ENCODE measurements at places on chromosomes 3 and 15. TPM values are rescaled to one million over a fixed set of nuclear protein-coding genes. Genes with fewer than 3 reads are reported as not detected.
A peak's percentile ranks its signal among the peaks of the same experiment; 100 is the strongest.

DNA sequence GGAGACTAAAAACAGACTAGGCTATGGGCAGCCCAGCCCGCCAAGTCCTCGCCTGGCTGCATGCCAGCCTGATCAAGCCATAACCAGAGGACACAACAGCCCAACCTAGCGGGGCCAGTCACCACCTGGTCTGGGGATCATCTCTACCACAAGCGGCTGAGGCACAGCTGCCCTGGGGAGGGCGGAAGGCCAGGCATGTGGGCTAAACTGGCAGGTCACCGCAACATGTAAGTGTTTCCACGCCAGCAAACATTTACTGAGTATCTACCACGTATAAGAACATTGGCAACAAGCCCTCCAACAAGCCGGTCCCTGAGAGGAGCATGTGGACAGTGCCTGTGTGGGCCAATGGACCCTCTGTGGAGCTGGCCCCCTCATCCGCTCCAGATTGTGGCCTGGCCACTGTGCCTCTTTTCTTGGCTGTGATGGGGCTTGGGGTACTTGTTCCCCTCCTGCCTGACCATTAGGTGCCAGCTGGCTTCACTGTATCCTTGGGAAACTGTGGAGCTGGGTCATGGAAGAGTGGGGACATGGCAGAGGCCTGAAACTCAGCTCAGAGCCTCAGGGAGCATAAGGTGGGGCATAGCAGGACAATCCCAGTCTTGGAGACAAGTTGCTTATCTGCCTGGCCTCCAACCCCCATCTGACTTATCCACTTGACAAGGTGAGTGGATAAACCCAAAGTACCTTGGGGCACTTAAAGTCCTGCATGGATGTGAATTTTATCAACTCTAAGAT is 9.0 kb downstream of the UBXN7 start:
- DNase-seq = no peak
- H3K36me3 ChIP-seq = peaks cover 9% of the 10 kb centered on the region
- H3K27me3 ChIP-seq = no peaks in the 10 kb centered on the region

- DNase-seq = no peak
- no peak overlapping the region for H3K27ac ChIP-seq
- no peaks in the 10 kb centered on the region for H3K4me1 ChIP-seq
- no peaks in the 10 kb centered on the region for H3K36me3 ChIP-seq
These were observed 64.0 kb upstream of the PRR20G start for GRCh38 chr3:127351775-127352350.

- no peaks in the 10 kb centered on the region for H3K4me1 ChIP-seq
- DNase-seq = no peak
- H3K27me3 ChIP-seq = no peaks in the 10 kb centered on the region
- H3K27ac ChIP-seq = no peak overlapping the region
- peaks cover 78% of the 10 kb centered on the region for H3K36me3 ChIP-seq
These were observed 21.4 kb upstream of the ZBTB47 start for GRCh38 chr3:42632146-42632545.

Gene SST
- total RNA-seq = not detected

Gene FBXL2
- total RNA-seq = 4.1 TPM

Gene KNL1
- total RNA-seq = 2.5 TPM

DNA sequence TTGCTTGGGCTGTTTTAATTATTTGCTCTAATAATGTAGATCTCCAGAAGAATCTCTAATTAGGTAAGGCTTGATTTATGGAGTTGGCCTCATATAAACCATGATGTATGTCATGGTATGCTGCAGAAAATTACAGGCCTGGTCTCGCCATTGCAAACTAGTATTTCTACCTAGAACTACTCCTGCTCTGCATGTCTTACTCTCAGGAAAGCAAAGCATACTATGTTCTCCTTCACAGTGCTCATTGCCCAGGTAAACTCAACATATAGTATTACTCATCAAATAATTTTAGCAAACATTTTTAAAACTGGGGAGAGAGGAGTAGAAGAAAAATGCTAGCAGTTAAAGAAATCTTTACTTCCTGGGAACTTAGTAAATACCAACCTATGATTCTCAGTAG is 90.7 kb downstream of the FILIP1L start:
- peaks cover 44% of the 10 kb centered on the region for H3K4me1 ChIP-seq
- peak overlapping the region; percentile 84 for H3K27ac ChIP-seq
- H3K4me3 ChIP-seq = no peak overlapping the region
- H3K27me3 ChIP-seq = no peaks in the 10 kb centered on the region
- no peak for DNase-seq
- no peaks in the 10 kb centered on the region for H3K36me3 ChIP-seq

- no peaks in the 10 kb centered on the region for H3K36me3 ChIP-seq
- no peak overlapping the region for H3K4me3 ChIP-seq
- DNase-seq = no peak
- H3K4me1 ChIP-seq = peaks cover 8% of the 10 kb centered on the region
- no peaks in the 10 kb centered on the region for H3K27me3 ChIP-seq
These were observed 159.8 kb downstream of the B3GALNT1 start for GRCh38 chr3:160945336-160945735.

DNA sequence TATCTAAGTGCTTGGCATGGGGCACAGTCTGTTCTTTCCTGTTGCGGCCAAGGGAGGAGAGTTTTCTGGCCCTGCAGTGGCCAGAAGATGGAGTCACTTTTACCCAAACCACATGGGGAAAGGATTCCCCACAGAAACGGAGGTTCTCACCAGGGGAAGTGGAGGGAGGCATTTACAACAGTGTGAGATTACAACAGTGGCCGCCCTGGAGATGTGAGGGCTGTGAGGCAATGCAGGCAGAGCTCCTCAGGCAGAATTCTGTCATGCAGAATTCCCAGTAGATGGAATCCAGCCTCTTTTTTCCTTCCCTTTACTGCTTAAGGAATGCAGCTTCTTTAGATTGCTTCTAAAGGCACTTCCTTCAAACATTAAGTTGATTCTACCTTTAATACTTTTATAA is 83.1 kb downstream of the CACNA1D start:
- no peaks in the 10 kb centered on the region for H3K4me1 ChIP-seq
- no peaks in the 10 kb centered on the region for H3K27me3 ChIP-seq
- DNase-seq = no peak
- no peak overlapping the region for H3K4me3 ChIP-seq
- no peaks in the 10 kb centered on the region for H3K36me3 ChIP-seq
- H3K27ac ChIP-seq = no peak overlapping the region

DNA sequence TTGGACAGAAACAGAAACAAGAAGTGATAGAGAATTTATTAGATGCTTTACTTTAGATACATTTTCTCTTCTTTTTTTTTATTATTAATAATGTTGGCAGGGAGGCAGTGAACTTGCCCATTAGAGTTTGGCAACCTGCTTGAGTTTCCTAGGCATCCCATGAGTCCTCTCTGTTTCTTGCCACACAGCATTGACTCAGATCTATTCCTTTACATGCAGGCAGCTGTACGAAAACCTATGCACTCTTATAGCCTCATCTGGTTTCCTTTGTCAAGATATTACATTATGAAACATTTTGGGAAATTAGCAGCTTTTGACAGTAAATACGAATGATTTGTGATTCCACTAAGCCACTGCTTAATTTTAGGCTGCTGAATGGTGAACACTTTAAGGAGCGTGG is 23.3 kb downstream of the IL1RAP start:
- DNase-seq = no peak
- peaks cover 31% of the 10 kb centered on the region for H3K4me1 ChIP-seq
- no peaks in the 10 kb centered on the region for H3K36me3 ChIP-seq
- H3K4me3 ChIP-seq = no peak overlapping the region
- H3K27ac ChIP-seq = no peak overlapping the region
- no peaks in the 10 kb centered on the region for H3K27me3 ChIP-seq

Gene GALNT15
- total RNA-seq = 15.5 TPM

Gene SLC22A14
- not detected for total RNA-seq

- peaks cover 11% of the 10 kb centered on the region for H3K27me3 ChIP-seq
- H3K4me1 ChIP-seq = no peaks in the 10 kb centered on the region
- no peak for DNase-seq
These were observed 120.7 kb upstream of the LINGO1 start for GRCh38 chr15:77753281-77753873.

DNA sequence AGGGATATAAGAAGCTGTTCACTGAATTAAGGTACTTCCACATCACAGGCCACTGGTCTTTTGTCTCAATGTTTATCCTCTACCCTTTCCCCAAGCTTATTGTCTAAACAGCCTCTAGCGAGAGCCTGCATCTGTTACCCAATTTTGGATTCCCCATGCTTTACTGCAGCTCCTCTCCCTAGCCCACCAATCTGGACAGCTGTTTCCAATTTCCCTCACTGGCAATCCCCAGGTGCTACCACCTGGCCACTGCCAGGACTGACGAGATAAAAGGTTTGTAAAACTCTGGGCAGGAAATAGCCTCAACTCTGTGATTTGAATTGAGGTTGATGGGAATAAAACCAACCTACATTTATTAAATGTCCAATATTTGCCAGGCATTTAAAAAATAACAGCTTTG is 58.0 kb upstream of the TEX9 start:
- H3K4me3 ChIP-seq = no peak overlapping the region
- H3K4me1 ChIP-seq = no peaks in the 10 kb centered on the region
- no peak for DNase-seq
- H3K36me3 ChIP-seq = no peaks in the 10 kb centered on the region
- no peaks in the 10 kb centered on the region for H3K27me3 ChIP-seq

Gene PGBD4
- 1.4 TPM for total RNA-seq

- H3K4me3 ChIP-seq = no peak overlapping the region
- H3K27ac ChIP-seq = no peak overlapping the region
- H3K4me1 ChIP-seq = peaks cover 3% of the 10 kb centered on the region
These were observed 52.6 kb downstream of the SYNM start for GRCh38 chr15:99157456-99157855.

DNA sequence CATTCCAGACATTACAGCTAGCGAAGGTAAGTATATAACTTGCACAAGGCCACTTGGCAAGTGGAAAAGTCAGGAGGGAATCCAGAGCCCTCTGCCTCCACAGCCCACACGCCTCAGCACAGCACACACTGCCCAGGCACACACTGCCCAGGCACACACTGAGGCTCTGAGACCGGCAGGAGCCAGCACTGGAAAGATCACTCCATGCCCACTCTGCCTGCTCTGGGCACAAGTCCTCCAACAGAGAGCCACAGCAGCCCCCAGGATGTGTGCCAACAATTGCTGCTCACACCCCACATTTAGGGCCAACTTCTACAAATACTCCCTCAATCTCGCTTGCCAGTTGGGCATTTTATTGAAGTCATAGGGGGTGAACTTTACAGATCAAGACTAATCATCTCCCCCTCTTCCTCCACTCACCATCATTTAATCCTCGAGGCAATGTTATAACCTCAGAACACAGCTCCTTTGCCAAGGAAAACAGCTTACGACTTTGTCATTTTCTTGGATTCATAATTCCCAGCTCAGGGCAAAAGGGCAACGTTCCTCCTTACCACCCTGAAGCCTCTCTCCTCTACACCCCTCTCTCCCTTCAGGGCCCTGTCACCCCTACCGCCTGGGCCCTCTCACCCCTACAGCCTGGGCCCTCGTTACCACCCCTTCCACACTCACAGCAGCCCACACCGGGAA is 53.0 kb upstream of the TPM1 start:
- H3K4me1 ChIP-seq = no peaks in the 10 kb centered on the region
- DNase-seq = no peak
- H3K36me3 ChIP-seq = no peaks in the 10 kb centered on the region
- no peak overlapping the region for H3K27ac ChIP-seq

DNA sequence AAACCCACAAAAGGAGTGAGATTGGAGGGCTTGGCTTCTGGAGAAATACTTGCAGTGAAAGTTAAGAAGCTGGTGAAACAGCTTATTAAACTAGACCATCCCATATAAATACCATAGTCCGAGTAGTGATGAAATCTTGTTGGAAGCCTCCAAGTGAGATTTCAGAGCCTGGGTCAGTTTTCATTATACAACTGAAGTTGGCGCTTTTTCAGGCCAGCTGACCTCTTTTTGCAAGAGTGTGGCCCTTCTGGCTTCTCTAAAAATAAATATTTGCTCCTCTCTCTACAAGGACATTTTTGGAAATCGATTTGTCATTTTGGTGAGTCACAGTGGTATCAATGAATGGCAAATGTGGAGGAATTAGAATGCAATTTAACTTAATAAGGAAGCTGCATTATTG is 51.2 kb upstream of the THRB start:
- no peaks in the 10 kb centered on the region for H3K27me3 ChIP-seq
- H3K4me3 ChIP-seq = no peak overlapping the region
- no peaks in the 10 kb centered on the region for H3K4me1 ChIP-seq
- DNase-seq = no peak

GRCh38 chr3:186299327-186299726 is 62.7 kb downstream of the DGKG start:
- no peak overlapping the region for H3K4me3 ChIP-seq
- DNase-seq = no peak

Gene HTR3E
- total RNA-seq = not detected

DNA sequence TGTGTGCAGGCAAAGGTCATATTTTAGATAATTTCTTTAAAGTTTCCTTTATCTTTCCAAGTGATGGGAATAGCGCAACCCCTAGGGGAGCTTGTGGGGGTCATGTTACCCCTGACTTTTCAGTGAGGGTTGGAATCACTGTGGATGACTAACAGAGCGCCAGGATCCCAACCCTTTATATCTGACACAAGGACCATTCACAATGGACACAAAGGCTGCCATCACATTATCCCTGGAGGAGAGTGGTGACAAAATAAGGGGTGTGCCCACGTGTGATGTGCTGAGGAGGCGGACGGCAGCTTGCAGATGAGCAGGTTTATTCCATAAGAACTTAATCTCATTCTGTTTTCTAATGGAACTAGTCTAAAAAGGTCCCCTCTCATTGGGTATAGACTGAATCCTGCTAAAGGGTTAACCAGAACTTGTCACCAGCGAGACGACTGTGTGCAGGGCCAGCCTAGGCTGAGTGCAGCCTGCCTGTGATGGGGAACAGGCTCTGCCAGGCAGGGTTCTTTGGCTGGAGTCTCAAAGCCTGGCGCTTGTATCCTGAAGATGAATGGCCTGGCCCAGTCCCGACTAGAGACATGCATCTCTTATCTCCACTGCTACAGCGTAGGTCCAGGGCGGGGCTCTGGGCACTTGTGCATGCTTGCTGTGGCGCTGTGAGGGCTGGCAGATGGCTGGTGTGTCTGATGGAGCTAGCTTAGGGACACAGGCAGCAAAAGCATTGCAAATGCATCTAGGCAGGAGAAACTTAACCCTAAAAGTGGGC is 50.2 kb downstream of the CHDH start:
- no peaks in the 10 kb centered on the region for H3K27me3 ChIP-seq
- H3K36me3 ChIP-seq = no peaks in the 10 kb centered on the region
- no peak for DNase-seq
- H3K4me1 ChIP-seq = peaks cover 8% of the 10 kb centered on the region
- H3K27ac ChIP-seq = no peak overlapping the region
- no peak overlapping the region for H3K4me3 ChIP-seq

DNA sequence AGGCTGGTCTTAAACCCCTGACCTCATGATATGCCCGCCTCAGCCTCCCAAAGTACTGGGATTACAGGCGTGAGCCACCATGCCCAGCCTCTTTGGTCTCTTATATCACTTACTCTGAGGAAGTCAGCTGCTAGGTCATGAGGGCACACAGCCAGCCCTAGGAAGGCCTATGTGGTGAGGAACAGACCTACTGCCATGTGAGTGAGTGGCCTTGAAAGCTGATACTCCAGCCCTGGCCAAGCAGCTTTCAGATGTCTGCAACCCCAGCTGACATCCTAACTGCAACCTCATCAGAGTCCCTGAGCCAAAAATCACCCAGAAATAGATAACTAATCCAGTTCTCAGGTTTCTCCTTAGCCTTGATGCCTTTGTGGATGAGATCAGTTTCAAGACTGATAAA is 224.3 kb downstream of the EDEM1 start:
- no peak for DNase-seq
- peaks cover 4% of the 10 kb centered on the region for H3K27me3 ChIP-seq
- no peak overlapping the region for H3K4me3 ChIP-seq

Gene GP5
- total RNA-seq = not detected

GRCh38 chr15:73753250-73754130 is at the start of gene INSYN1:
Gene INSYN1 (minus strand): TSS chr15:73753351. CDS start chr15:73751130, 2,221 bp downstream.
- H3K27me3 ChIP-seq = peaks cover 25% of the 10 kb centered on the region
- H3K27ac ChIP-seq = peak within 1 kb of the TSS; percentile 45
- no peak for DNase-seq
- peaks cover 36% of the 10 kb centered on the region for H3K4me1 ChIP-seq
- H3K4me3 ChIP-seq = peak within 1 kb of the TSS; percentile 72
